A673 (cell line): ENCODE measurements at places on chromosomes 7 and 10. TPM values are rescaled to one million over a fixed set of nuclear protein-coding genes. Genes with fewer than 3 reads are reported as not detected.

DNA sequence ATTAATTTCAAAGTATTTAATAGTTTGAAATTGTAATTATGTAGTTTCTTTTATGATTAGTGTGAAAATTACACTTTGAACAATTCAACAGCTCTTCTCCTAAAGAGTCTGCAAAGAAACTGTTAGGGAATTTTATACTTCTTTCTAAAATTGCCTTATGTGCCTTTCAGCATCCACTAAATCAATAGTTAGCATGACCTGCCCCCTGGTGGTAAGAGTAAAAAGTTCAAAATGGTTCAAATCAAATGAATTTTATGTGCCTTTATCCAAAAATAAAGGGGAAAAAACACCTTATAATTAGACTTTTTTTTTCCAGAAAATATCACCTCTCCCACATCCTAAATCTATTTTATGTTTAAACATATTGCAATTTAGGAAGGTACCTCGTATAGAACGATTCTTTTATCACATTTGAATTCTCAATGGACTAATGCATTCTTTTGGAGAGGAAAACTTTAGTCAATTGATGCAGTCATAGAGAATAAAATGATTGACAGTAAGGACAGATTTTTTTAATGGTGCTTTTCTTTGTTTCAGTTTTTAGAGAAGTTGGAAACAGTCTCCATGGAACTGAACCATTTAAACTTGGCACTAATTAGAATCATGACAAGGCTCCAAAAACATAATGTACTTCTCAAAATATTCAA, 163.7 kb downstream of the SEMA3D start:
- peak; percentile 76 for DNase-seq

DNA sequence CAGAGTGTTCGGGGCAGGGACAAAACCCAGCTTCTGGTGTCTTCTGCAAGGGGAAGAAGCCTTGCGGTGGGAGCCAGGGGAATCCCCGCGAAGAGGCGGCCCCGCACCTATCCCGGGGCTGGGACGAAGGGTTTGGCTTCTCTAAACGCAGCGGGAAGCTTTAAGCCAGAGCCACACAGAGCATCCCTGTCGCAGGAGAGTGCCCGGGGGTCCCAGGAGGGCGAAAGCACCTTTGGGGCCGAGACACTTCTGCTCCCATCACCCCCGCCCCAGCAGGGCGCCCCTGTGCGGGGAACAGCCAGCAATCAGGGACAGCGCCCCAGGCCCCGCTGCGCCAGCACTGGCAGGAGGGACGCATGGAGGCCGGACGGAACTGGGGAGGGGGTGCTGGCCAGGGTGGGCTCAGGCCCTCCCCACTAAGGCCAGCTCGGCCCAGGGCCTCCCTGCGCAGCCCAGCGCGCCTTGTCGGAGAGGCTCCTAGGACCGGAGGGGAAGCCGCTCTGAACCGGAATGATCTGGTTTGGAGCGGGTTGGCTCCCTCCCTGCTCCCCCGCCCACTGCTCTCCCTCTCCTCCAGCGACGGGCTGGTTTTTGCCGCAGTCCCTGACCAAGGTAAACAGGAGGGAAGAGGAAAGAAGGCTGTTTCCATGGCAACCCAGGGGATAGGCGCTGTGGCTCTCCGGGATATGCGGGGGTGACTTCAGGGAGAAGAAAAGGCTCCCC, 63.9 kb downstream of the TMEM209 start:
- peak; percentile 22 for DNase-seq

DNA sequence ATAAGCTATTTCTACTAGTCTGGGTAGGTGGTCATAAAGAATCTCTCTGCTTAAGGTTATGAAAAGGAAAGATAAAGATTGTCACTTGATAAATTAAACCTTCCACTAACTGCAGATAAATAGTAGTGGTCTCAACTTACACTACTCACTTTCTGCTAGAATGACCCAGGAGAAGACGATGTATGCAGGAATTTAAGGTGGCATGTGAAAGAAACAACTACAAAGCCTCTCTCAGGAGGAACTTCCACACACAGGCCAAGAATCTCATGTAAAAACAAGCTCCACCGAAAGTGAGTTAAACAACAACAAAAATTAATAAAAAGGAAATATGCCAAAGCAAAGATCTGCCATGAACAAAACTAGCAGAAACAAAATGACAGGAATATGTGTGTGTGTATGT, 165.4 kb downstream of the CDC14C start:
- no peak for DNase-seq

DNA sequence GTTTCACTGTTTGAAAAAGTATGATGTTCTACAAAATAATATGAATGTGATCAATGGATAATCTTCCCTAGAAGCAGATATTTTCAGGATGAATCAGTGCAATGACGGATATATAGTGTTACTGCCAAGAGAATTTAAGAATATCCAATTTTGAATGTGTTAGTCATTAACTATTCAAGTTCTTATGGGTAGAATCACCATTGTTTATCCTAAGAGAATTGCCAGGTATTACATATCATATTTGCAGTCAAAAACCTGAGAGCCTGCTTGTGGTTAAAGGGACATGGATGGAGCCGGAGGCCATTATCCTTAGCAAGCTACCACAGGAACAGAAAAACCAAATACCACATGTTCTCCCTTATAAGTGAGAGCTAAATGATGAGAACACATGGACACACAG, 26.9 kb downstream of the AHR start:
- DNase-seq: no peak

DNA sequence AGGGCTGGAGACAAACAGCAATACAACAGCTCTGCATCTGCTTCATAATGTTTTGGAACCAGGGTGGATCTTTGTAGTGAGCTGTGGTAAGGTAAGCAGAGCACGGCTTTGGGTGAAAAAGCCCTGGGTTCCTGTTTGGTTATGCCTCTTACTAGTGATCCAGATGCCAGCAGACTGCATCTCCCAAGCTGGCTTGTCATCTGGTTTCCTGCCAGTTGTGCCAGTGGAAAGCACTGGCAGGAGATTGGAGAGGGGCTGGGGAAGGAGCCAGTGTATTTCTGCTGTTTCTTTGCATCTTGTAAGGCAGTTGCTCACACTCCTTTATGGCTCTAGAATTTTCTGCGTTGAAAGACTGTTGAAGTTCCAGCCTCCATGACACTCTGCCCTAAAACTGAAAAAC, 137.6 kb downstream of the TSPAN12 start:
- DNase-seq: no peak

DNA sequence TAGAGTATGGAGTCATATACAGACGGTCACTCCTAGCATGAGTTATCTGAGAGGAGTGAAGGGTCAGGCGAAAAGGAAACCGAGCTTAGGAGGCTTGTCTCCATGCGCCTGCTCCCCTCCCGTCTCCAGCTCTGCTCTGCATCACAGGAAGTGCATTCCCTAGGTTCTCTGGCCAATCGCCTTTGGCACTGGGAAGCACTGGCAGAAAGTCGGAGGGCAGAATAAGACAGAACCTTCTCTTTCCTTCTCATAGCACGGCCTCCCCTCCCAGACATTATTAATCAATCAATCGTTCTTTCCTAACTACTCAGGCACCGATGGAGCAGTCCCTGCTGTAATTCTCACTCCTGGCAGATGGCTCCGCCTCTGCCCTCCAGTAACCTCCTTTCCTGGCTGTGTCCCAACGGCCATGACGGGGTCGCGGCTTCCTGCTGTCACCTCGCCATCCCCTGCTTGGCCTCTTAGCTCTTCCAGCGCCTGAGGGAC, 177.1 kb downstream of the FRMD4A start:
- peak; percentile 34 for DNase-seq

GRCh38 chr7:66205741-66206090, 582 bp downstream of the TPST1 start:
- DNase-seq: no peak

GRCh38 chr10:42519761-42520460, 118.5 kb downstream of the ZNF33B start:
- no peak for DNase-seq

DNA sequence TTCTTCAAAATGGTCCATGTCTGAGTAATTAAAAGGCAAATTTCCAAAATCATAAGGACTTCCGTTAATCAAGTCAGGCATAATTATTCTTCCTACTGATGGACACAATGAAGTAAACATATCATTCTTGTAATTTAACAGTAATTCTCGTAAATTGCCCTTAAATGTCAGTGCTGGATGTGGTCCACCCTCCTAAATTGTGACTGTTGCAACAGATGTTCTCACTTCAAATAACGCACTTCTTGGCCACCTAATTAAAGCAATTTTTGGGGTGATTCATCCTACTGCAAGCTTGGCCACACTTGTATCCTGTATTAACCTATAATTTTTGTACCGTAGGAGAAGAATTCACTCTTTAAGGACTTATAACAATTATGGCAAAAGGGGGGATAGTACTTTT, 1.9 kb downstream of the COL1A2 start:
- DNase-seq: peak; percentile 27

DNA sequence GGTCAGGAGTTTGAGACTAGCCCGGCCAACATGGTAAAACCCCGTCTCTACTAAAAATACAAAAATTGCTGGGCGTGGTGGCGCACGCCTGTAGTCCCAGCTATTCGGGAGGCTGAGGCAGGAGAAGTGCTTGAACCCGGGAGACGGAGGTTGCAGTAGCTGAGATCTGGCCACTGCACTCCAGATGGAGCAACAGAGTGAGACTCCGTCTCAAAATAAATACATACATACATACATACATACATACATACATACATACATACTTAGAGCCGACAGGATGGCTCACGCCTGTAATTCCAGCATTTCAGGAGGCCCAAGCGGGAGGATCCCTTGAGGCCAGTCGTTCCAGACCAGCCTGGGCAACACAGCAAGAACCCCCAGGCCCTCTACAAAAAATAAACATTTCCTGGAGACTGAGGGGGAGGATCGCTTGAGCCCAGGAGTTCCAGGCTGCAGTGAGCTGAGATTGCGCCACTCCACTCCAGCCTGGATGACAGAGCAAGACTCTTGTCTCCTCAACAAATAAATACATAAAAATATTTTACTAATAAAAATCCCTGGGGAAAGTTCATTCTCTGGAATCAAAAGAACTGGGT, 90.9 kb upstream of the TNRC18 start:
- DNase-seq: no peak

DNA sequence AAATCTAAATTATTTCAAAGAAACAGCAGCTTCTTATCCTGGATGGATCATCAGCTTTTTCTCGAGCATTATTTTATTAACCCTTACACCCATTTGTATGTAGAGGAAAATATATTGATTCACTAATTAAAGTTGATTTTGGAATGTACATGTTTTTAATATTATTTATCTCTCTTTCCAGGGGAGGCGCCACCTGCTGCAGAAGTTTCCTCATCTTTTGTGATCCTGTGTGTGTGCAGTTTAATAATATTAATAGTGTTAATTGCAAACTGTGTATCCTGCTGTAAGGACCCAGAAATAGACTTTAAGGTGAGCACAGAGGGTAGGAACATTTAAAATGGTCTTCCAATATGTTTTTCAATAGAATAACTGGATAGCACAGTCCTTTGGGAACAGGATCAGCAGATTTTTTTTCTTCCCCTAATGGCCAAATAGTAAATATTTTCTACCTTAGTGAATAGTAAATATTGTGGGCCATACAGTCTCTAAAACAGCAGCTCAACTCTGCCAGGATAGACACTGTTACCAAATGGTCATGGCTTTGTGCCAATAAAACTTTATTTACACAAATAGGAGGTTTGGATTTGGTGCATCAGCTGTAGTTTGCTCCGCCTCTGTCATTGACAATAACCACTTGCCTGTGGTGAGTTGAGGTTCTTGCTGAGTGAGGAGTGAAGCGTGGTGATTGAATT, 30.6 kb downstream of the LMTK2 start:
- DNase-seq: no peak

GRCh38 chr10:132982301-132982989, 40.1 kb upstream of the CFAP46 start:
- DNase-seq: no peak

DNA sequence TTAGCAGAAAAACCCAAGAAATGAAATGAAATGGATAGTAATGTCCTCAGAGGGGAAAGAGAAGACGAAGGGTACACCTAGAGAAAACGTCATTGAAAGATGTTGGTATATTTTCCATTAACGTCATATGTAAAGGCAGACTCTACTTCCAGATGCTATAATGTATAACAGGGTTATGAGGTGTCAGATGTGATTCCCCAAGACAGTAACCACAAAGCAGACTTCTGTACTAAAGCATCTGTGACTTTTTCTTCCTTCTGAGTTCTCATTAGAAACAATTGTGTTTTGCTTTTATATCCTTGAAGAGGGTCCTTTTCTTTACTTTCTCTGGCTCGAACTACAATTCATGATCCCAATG, 37.4 kb downstream of the LRRC72 start:
- DNase-seq: no peak

DNA sequence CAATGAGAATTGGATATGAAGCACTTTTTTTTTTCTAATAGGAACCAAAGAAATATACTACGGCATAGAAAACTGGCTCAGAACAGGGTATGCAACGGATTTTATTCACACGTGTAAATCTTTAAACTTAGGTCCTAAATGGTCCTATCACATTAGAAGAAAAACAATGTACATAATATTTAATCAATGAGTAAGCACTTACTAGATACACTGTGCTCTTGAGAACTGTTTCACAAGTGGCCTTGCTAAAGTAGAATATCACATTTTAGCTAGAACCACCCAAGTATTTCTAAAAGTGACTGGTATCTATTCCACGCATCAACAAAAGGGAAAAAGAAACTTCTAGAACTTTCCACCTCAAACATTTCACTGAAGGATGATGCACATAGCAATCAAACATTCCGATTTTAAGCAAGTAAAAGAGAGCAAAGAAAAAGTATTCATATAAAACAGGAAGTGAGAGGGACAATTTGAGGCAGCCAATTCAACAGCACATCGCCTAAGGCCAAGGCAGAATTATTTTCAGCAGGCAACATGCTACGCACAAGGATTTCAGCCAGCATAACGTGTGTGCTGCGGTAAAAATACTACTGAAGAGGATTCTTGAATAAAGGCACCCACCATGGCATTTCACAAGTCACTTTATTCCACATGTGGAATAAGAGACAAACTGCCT, 55.8 kb downstream of the PARD3 start:
- no peak for DNase-seq

The PTF1A gene
- not detected in 2 replicates for total RNA-seq

The TRIM50 gene
- not detected in 2 replicates for total RNA-seq

The PRSS1 gene
- not detected in 2 replicates for total RNA-seq

The ANKRD1 gene
- not detected in 2 replicates for total RNA-seq

The GIMAP8 gene
- 0.07 TPM in 1 of 2 replicates, not detected in the other for total RNA-seq

The CYP3A4 gene
- not detected in 2 replicates for total RNA-seq

The EGR2 gene
- total RNA-seq: 14.5 and 18.3 TPM in 2 replicates

The SCD gene
- total RNA-seq: 519 and 559 TPM in 2 replicates
